Activated CD8-positive, alpha-beta T cell treated with anti-CD3 and anti-CD28 coated beads, Interleukin-2, amount 10 ng/mL, durations not matched to agents 7 days and 5 days (primary cell): ENCODE measurements at places on chromosomes 16 and 17.

DNA sequence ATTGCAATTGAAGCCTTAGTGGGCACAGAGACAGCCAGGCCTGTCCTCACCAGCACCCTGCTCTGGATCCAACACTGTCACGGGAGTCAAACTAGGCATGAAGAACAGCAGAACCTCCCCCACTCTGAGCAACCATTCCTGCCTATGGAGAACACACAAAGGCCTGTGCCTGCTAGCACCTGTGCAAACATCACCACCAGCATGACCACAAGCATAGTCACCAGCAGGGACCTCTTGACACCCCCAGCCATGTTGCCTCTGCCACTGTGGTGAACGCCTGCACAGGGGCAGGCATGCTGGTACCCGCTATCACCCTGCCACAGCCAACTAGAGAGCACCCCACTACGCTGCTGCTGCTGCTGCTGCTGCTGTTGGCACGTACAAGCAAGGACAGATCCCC lies 51.7 kb downstream of the CMC2 start:
- DNase-seq: no peak

DNA sequence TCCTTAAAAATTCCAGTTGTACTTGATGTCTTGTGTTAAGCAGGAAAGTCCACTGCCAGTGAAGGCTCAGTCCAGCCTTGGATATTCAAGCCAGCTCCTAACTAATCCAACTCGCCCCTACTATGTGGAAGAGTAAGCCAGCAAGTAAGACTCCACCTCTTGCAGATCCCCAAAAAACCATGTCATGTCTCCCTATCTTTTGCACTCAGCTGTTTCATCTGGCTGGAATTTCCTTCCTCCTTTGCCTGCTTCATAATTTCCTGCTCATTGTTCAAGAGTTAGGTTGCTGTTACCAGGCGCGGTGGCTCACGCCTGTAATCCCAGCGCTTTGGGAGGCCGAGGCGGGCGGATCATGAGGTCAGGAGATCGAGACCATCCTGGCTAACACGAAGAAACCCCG lies 37.8 kb downstream of the RBBP6 start:
- no peak for DNase-seq

DNA sequence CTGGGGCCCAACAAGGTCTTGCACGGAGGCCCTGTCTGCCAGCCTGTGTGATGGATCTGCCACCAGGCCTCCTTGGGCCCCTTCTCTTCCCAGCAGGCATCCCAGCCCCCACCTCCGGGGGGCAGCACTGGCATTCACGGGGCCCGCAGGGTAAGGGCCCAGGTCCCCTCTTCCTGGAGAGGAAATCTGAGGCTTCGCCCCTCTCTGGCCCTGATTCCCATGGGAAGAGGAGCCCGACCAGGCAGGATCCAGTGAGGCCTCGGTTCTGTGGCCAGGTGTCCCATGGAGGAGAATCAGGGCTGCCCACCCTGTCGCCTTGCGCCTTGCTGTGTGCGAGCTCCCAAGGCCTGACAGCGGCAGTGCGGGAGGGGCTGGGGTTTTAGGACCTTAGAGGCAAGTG lies 48.4 kb downstream of the PDPK1 start:
- DNase-seq: no peak

DNA sequence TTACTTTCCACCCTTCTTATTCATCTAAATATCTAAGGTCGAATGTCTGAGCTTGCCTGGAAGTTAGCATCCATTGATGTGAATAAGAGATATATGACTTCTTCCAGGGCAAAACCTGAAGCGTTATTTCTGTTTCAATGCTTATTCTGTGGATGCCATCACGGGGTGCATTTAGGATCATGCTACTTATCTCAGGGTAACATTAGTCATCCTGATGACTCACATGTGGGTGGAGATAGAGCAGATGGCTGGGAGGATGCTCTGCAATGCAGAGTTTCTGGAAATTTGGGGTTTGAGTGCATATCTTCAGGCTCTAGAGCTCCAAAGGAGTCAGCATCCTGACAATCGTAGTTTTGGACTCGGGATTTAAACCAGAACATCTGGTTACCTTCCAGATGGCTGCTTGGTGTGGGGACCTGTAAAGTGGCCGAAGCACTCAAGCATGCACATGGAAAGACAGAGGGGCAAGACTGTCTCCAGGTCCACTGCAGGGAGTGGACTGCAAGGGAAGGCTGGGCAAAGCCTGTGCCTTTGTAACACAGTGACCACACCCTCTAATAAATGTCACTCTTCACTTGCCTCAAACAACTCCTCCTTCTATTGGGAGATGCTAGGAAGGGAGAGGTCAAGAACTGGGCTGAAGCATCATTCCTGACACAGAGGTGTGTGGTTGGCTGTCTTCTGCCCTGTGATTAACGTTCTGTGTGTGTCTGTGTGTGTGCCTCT lies 175.2 kb upstream of the SALL1 start:
- no peak for DNase-seq

- peak; percentile 79 for DNase-seq
Measured at GRCh38 chr17:32341141-32341856, 674 bp downstream of the C17orf75 start.

DNA sequence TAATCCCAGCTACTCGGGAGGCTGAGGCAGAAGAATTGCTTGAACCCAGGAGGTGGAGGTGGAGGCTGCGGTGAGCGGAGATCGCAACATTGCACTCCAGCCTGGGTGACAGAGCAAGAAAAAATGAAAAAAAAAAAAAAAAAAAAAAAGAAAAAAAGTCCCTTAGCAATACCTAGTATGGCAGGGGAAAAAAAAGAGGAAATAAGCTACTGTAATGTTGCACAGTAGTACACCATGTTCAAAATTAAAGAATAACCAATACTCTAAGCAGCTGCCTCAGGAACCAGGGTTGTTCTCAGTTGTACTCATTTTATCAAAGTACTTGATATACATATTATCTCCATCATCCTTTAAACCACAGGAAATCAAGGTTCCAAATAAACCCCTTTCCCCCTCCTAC lies 17.3 kb upstream of the TXNDC11 start:
- DNase-seq: no peak

- peak; percentile 94 for DNase-seq
Measured at GRCh38 chr17:43760254-43760852, 1.8 kb upstream of the SOST start.

DNA sequence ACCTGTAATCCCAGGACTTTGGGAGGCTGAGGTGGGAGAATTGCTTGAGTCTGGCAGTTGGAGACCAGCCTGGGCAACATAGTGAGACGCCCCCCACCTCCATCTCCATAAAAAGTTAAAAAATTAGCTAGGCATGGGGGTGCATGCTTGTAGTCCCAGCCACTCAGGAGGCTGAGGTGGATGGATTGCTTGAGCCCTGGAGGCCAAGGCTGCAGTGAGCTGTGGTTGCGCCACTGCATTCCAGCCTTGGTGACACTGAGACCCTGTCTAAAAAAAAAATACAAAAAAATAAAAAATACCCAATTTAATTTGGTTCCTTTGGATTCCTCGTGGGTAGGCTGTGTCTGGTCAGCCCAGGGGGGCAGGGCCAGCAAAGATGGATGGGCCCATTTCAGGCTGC lies 26.1 kb upstream of the TAC4 start:
- no peak for DNase-seq

DNA sequence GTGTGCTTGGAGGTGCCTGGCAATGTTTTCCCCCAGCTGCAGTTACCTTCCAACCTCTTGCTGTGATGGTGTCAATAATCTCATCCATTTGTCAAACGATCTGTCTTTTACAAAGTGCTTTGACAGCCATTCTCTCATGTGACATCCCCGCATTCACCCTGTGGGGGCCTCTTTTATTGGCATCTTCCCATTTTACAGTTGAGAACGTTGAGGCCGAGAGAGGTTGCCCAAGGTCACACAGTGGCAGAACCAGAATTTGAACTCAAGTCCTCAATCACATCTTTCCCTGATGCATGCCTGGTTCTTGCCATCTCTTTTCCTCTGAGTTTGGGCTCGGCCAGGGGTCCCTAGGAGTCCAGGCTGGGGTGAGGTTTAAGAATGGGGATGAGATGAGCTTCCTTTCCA lies 1.5 kb downstream of the TAOK2 start:
- DNase-seq: no peak

GRCh38 chr16:27549464-27549745 lies 308 bp downstream of the GTF3C1 start:
- DNase-seq: peak; percentile 40

GRCh38 chr16:86138121-86139085 lies 239.4 kb downstream of the IRF8 start:
- DNase-seq: no peak

- DNase-seq: no peak
Measured at GRCh38 chr17:36701429-36702099, 100.2 kb downstream of the MRM1 start.

- DNase-seq: no peak
Measured at GRCh38 chr16:89708481-89708931, 7.0 kb upstream of the SPATA2L start.

DNA sequence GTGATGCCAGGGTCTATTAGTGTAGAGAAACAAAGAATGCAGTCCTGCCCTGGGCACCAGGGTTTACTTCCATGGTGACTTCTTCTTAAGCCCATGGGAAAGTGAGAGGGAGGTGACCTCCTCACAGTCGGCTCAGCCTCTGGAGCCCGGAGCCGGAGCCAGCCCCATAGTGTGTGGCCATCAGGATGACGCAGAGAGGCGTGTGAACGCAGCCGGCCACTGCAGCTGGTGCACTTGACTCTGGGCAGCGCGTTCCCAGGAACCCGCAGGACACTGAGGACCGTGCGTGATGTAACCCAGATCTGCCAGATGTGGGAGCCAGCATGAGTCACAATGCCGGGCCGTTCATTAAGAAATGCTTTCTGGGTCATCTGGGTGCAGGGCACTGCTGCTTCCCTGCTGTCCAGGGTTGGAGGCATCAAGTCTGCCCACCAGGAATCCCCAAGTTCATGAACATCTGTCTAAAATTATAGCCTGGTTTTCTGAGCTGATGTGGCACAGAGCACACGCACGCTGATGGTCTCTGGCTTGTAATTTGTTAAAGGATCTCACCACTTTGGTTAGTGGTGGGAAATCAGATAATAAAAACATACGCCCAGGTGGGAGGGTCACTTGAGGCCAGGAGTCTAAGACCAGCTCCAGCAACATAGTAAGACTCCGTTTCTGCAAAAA lies 114.1 kb downstream of the PITPNC1 start:
- no peak for DNase-seq

DNA sequence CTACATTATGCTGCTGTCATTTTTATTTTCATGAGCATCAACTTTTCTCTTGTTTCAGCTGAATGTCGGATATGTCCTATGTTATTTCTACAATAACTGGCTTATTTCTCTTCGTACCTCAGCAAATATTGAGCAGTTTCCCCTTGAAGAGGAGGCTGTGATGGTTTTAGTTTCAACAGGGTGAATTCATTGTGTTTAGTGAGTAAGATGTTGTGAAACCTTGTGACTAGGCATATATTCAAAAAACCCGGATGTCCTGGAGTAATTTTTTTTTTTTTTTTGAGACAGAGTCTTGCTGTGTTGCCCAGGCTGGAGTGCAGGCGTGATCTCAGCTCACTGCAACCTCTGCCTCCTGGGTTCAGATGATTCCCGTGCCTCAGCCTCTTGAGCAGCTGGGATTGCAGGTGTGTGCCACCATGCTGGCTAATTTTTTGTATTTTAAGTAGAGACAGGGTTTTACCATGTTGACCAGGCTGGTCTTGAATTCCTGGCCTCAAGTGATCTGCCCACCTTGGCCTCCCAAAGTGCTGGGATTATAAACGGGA lies 11.1 kb downstream of the CPD start:
- DNase-seq: no peak

DNA sequence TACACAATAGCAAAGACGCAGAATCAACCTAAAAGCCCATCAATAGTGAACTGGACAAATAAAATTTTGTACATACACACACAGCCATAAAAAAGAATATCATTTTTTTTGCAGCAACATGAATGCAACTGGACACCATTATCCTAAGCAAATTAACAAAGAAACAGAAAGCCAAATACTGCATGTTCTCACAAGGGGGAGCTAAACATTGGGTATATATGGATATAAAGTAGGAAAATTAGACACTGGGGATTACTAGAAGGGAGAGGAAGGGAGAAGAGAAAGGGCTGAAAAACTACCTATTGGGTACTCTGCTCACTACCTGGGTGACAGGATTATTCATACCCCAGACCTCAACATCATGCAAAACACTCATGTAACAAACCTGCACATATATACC lies 28.2 kb downstream of the ADAMTS18 start:
- DNase-seq: no peak

DNA sequence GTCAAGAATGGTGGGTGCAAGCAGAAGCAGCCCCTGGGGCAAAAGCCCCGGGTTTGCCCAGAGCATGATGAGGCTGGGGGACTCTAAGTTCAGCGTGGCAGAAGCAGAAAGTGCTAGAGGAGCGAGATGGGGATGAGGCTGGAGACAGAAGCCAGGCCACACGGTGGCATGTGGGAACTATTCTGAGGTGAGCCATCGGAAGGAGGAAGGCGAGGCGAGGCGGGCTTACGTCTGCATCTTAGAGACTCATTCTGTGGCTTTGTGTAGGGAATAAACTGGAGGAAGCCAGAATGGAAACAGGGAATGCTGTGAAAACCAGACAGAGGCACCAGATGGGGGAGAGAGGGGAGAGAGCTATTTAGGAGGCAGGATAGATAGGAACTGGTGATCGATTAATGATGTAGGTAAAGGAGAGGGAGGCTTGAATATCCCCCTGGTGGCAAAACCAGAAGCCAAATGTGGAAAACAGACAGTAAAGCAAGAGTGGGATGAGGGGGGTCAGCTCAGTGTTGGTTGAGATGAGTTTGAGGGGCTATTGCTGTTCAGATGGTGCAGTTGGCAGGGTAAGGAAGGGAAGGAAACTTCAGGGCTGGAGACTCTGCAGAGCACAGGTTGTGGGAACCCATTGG lies 3.1 kb upstream of the TNFSF13 start:
- DNase-seq: no peak

GRCh38 chr16:14345512-14346115 lies 274.5 kb downstream of the MRTFB start:
- DNase-seq: no peak

GRCh38 chr17:30368912-30369720 lies 9.6 kb upstream of the CPD start:
- DNase-seq: no peak

- peak; percentile 16 for DNase-seq
Measured at GRCh38 chr16:22614271-22614947, 103.7 kb downstream of the NPIPB5 start.

DNA sequence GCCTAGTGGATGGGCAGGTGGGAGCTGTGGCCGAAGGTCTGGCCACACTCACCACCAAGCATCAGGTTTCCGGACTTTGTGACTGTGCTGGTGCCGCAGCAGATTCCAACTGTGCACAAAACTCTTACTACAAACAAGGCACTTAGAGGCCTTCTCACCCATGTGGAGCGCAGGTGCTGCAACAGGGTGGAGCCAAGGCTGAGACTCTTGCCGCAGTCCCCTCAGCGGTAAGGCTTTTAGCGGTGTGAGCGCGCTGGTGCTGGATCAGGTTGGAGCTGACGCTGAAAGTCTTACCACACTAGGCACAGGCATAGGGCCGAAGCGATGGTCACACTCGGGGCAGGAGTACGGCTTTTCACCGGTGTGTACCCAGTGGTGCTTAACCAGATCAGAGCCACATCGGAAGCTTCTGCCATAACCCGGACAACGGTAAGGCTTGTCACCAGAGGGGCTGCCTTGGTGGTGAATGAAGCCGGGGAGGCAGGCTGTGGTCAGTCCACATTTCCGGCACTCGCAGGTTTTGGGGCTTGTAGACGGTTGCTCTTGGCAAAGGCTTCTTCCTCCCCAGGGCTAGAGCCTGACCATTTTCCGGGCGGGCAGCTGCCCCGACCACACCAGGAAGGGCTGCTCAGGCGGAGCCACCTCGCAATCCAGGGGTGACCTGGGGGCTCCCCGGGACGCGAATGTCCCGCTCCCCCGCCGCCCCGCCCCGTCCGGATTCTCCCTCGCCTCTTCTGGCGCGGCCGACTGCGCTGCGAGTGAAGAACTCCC lies 1.0 kb upstream of the ARMC5 start:
- peak; percentile 87 for DNase-seq
